ENCODE measurements at places on chromosomes 3 and 15.

DNA sequence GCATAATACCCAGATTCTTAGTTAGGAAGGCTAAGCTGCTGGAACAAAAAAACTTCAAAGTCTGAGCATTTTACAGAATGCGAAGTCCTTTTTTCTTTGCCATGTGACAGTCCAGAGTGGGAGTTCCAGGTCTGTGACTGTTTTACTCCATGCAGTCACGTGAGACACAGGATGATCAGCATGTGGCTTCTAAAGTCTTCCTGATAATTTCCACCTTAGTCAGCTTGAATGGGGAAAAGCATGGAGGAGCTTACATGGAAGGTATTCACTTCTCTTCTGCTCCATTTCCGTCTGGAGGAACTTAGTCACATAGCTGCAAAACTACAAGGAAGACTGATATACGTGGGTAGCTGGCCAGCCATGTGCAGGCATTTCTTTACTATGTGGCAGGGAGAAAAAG, 1.7 kb downstream of the SNTN start:
- no peak for DNase-seq

- no peak for DNase-seq
Measured at GRCh38 chr3:105448338-105448982, 81.8 kb downstream of the ALCAM start.

DNA sequence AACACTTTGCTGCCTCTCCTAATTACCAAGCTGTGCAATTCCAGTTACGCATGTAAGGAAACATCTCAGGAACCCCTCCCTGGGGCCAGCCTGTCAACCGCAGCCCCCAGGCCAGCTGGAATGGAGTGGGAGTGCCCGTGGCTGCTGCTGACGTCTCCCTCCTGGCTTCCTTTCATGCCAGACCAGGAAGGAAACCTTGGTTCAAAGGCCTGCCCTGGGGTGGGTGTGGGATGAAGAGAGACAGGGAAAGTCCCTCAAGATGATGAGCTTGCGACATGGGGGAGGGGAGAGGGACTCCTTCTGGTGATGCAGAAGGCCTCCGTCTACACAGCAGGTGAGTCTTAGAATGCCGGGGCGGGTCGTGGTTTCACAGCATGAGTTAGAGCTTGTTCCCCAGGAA, 11.4 kb upstream of the CYP11A1 start:
- DNase-seq, result peak; percentile 86

DNA sequence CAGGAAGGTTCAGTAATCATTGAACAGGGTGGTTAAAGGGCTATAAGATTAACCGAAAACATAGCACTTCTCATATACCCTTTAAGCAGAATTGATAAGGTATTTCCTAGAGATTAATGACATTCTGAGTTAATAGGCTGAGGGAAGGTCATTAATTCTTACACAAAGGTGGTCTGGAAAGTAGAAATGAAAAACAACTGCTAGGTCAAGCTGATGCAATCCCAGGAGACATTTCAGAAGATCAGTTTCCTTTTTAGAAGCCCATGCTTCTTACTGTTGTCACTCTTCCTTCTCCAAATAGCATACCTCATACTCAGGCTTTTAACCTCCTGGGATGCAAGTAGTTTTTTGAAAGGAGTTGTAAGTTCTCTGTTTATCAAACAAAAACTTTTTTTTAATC, 8.8 kb downstream of the FILIP1L start:
- no peak for DNase-seq

DNA sequence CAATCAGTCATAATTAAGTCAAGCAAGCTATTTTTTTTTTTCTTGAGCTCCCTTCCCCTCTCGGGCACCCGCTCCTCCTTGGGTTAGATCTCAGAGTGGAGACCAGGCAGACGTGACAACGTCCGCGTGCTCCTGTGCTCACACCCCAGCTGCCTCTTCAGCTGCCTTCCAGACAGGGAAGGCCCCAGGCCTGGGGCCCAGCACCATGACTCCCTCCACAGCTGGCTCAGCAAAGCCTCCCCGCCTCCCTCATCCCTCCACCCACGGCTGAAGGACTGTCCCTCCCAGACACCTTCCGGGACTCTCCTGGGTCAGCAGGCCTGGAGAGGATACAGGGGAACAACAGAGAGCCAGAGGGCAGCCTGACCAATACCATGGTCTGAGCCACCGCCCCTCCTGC, 87.9 kb upstream of the LINGO1 start:
- DNase-seq, result no peak

DNA sequence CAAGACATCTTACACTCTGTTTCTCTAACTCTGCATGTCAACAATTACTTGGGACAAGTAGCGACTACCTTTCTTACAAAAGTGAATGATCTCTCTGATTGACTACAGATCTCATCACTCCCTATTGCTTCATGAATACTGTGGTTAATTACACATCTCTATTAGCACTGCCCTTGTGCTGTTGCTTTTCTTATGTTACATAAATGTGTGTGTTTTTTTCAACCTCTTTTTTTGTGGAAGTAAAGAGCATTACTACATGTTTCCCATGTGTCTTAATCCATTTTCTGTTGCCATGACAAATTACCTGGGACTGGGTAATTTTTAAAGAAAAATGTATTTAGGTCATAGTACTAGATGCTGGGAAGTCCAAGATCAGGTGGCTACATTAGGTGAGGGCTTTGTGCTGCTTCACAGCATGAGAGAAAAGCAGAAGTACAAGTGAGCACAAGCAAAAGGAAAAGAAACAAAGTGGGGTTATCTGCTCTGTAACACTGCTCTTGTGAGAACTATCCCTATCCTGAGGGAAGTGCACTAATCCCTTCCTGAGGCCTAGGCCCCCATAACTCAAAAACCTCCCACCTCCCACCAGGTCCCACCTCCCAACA, 298.2 kb upstream of the SATB1 start:
- DNase-seq, result no peak

DNA sequence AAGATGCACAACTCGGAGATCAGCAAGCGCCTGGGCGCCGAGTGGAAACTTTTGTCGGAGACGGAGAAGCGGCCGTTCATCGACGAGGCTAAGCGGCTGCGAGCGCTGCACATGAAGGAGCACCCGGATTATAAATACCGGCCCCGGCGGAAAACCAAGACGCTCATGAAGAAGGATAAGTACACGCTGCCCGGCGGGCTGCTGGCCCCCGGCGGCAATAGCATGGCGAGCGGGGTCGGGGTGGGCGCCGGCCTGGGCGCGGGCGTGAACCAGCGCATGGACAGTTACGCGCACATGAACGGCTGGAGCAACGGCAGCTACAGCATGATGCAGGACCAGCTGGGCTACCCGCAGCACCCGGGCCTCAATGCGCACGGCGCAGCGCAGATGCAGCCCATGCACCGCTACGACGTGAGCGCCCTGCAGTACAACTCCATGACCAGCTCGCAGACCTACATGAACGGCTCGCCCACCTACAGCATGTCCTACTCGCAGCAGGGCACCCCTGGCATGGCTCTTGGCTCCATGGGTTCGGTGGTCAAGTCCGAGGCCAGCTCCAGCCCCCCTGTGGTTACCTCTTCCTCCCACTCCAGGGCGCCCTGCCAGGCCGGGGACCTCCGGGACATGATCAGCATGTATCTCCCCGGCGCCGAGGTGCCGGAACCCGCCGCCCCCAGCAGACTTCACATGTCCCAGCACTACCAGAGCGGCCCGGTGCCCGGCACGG, 991 bp downstream of the SOX2 start:
- no peak for DNase-seq

- DNase-seq, result peak; percentile 92
Measured at GRCh38 chr3:127275287-127275781, 12.5 kb downstream of the PRR20G start.

GRCh38 chr3:28835751-28836150, 445.1 kb upstream of the RBMS3 start:
- peak; percentile 16 for DNase-seq

- no peak for DNase-seq
Measured at GRCh38 chr3:181358060-181358459, 353.7 kb upstream of the SOX2 start.

DNA sequence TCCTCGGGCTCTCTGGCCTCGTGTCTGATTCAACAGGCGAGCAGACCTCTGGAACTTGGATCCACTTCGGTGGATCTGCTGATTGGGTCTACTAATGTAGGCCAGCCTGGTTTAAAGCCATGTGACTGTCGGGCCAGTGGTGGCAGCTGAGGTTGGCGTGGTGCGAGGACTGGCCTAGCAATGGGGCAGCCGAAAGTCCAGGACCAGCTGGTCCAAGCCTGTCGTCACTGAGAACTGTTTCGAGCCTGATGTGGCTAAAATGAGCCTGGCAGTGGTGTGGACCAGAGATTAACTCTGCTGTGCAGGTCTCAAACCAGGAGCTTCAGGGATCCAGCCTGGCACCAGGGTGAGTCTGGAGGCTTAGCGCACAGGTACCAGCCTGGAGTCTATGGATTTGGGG, 56.4 kb upstream of the ROBO1 start:
- DNase-seq, result no peak

DNA sequence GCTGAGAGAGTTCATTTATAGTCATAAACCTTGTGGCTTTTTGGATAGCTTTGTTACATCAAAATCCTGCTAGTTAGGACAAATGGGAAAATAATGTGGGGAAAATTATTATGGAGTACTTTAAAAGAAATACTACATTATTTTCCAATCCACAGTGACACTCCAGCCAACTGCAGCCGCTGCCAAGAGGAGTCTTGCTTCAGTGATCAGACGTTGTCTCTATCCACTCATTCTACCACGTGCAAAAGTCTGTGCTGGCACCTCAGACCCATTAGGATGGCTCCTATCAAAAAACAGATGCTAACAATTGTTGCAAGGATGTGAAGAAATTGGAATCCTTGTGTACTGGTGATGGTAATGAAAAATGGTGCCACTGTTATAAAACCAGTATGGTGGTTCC, 128.6 kb upstream of the IQSEC1 start:
- DNase-seq, result no peak

DNA sequence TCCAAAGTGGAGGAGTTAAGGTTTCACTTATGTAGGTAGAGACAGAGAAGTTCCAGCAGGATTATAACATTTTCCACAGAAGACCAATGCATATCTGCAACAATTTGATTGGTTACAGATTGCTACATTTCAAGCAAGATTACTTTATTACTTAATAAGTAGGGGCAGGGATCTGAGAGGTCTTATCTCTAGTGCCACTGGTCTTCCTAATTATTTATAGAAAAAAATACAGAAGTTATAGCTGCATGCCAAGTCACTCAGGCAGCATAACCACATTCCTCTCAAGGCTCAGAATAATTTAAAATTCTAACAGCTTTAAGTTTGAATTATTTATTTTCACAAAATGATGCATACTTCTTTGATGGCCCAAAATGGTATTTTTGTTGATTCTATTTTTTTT, 30.5 kb downstream of the RAD54L2 start:
- DNase-seq, result no peak

GRCh38 chr15:85458764-85459163, 78.4 kb downstream of the AKAP13 start:
- peak; percentile 20 for DNase-seq

GRCh38 chr15:22978691-22979237, 1.4 kb downstream of the CYFIP1 start:
- DNase-seq, result no peak

GRCh38 chr3:100975714-100976113, 17.5 kb downstream of the ABI3BP start:
- no peak for DNase-seq
